ENCODE measurements at places on chromosomes 7 and 10.

DNA sequence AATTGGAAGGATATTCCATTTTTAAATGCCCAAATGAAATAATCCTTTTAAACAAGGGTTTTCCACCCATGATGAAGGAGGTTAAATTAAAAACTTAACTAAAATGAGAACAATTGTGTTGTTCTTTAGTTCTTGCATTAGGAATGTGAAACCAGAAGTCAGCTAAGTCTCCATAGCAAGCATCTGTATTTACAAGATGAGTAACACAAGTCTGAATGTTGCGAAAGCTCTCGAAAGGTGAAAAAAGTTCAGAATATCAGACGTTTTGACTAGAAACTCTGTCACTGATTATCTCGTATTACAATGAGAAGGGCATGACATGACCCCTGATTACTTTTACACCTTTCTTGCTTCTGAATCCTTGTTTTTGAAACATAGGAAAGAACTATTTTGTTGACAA lies 149.6 kb downstream of the BICC1 start:
- DNase-seq = no peak

DNA sequence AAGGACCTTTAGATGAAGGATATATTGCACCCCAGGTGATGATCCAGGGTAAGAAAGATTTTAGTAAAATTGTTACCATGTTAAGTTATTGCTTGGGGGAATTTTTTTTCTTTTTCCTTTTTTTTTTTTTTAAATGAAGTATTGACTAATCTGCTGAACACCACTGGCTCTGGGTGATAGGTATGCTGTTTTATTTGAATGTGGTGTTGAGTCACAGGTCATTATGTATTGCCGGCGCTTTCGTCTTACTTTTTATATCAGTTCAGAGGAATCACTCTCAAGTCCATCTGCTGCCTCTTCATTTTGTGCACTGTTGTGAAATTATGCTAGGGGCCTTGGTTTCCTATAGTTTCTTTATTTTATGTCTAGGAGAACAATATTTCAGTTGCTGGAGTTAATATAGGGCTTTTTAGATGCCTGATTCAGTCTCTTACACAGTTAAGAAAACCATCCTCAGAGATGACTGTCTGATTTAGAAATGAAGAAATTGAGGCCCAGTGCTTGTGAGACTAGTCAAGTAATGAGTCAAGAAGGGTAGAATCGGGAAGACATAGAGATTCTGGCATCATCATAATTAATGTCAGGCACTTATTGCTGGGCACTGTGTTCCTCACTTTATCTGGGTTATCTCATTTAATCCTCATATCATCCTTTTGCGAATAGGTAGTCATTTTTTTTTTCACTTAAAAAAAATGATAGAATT lies 38.7 kb downstream of the NRF1 start:
- DNase-seq = no peak

- no peak for DNase-seq
Measured at GRCh38 chr10:31399631-31400030, 80.6 kb downstream of the ZEB1 start.

GRCh38 chr7:3446786-3447185 lies 145.7 kb downstream of the SDK1 start:
- DNase-seq = no peak

DNA sequence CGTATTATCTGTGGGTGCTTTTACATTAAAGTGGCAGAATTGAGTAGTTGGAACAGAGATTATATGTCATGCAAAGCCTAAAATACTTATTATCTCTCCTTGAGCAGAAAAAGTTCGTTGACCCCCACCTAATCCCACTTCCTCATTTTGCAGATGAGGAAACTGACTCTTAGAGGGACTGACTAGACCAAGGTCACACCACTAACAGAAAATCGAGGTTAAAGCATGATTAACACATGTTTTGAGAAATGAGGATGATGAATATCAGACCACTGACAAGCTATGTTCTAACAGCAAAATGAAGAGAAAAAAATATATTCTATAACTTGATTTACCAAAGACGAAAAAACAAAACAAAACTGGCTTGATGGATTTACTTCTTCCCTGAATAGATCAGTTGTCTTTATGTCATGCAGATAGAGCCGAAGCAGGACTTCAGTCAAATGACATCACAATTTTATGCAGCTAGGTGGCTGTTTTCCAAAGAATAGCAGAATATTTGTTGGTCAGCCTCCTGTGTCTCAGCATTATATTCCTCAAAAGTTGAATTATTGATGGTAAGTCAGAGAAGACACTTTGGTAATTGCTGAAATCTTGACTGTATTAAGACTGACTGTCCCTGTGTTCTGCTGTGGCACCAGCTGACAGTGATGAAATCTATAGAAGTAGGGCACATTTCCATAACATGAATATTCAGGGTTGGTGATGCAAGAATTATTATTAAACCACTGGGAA lies 24.2 kb upstream of the SMIM30 start:
- no peak for DNase-seq

DNA sequence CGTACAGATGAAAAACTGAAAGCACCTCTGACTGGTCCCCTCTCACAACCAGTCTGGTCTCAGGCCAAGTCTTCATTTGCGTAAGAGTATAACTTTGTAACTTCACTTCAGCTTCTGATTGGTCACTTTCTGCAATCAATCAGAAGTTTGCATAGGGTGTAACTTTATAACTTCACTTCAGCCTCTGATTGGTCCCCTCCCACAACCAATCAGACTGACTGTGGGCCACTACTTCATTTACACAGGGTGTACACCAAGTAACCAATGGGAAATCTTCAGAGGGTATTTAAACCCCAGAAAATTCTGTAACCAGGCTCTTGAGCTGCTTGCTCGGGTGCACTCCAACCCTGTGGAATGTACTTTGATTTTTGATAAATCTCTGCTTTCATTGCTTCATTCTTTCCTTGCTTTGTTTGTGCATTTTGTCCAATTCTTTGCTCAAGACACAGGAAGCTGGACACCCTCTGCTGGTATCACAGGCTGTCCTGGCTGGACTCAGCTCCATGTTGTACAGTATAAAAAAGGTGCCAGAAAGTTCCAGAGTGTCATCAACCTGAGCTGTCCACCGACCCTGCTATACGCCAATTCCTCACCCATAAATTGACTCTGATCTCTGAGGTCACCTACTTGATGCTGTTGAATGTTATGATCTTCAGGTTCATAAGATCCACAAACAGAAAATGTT lies 74.5 kb downstream of the COBL start:
- DNase-seq = no peak

GRCh38 chr7:105932835-105933477 lies 30.1 kb upstream of the CDHR3 start:
- peak; percentile 72 for DNase-seq

DNA sequence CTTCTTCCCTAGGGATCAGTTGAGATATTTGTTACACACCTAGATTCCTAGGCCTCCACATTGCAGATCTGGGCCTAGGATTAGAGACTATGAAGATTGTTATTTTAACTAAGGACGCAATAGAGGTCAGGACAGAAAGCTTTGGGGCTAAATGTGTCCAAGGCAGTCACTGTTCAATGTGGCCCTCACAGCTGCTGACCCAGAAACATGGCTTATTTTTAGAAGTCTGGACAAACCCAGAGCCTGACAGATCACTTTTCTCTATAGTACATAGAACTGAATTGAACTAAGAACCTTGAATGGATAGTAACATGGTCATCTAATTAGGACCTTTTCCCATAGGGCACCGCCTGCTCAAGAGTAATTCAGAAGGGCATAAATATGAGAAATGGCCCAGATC lies 146.6 kb upstream of the AUTS2 start:
- DNase-seq = no peak

GRCh38 chr10:78028438-78029268 lies 662 bp downstream of the POLR3A start:
- no peak for DNase-seq

GRCh38 chr10:8815969-8816368 lies 761.5 kb downstream of the GATA3 start:
- no peak for DNase-seq

Data from left forelimb (tissue), 1 donor.